SIG-M5 (cell line): ENCODE measurements at places on chromosomes 3 and 15.

DNA sequence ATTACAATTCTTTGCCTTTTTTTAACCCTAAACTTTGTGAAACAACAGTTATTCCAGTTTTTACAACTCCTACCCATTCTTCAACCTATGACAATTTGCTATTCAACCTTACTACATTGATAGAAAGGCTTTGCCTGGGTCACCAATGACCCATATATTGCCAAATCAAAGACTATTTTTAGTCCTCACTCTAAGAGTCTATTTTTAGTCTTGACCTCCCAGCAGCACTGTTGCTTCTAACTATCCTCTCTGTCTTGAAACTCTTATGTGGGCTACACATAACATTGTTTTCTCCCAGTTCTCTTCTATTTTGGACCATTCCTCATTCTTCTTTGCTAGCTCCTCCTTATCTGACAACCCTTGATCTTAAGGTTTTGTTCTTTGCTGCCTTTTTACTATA, 71.4 kb downstream of the C3orf80 start:
- no peak for DNase-seq

DNA sequence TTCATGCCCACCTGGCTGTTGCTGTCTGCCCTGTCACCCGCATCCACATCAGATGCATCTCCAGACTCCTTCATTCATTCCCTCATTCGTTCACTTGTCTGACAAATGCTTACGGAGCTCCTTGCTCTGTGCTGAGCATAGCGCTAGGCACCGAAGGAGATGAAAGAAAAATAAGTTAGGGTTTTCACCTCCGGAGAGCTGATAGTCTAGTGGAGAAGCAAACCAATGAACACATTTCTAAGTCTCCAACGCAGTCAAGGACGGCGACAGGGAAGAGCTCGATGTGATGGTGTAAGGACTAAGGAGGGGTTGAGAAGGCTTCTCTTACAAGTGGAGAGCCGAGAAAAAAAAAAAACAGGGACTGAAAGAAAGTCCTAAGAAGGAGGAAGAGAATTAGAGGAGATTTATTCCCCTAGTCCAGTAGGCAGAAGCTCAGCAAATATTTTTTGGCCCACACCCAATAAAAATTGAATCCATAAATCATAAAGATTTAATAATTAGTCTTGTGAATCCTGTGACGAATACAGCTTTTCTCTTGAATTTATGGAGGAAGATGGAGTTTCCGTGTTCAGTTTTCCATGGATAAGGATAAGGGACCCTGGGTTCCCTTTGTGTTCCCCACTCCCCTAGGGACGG, 127.2 kb upstream of the DLG1 start:
- DNase-seq = no peak

DNA sequence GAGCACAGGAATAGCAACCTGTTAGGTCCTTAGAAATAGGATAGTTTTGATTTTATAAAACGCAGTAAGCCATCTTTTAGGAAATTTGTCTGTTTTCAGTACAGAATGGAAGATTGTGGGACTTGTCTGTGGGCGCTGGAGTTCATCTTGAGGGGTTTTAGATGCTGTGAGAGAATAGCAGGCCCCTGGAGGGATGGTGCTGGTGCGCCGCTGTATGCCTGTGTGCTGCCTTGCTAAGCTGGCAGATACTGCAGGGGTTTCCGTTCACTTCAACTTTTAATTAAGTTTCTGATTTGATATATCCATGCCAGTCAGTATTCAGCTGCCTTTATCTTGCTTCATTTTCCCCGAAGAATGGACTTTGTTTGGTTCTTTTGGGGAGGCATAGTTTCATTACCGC, 4.2 kb downstream of the CACNA2D3 start:
- DNase-seq = no peak

GRCh38 chr3:150868282-150868681, 37.0 kb downstream of the MINDY4B start:
- no peak for DNase-seq

DNA sequence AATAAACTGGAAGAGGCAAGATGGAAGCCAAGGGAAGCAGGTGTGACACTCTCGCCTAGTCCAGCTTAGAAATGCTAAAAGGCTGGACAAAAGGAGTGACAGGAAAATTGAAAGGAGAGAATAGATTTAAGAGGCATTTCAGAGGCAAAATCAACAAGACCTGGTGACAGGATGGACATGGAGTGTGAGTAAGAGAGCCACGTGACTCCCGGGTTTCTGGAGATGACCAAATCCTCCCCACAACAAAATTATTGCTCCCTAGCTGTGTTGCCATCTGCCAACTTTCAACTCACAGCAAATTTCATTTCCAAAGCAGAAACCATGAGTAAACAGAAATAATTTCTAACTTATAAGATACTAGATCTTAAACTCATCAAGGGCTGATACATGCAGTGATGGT, 52.6 kb downstream of the MTHFS start:
- DNase-seq = no peak

DNA sequence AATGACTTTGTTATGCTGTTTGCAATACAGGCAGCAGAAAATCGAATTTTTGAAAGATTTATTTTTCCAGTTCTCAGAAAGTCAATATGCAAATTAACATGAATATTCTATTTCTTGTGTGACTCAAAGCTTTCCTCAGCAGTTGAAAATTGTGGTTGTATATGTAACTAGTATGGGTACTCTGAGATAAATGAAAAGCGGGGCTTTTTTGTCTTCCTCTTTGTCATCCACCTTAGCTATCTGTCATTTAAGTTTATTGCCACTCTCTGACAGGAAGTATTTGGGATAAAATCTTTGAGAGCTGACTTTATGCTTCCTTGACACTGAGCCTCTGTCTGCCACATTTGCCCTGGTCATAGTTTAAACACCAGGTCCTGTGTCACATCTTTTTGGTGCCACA, 91.5 kb downstream of the ATG7 start:
- no peak for DNase-seq

DNA sequence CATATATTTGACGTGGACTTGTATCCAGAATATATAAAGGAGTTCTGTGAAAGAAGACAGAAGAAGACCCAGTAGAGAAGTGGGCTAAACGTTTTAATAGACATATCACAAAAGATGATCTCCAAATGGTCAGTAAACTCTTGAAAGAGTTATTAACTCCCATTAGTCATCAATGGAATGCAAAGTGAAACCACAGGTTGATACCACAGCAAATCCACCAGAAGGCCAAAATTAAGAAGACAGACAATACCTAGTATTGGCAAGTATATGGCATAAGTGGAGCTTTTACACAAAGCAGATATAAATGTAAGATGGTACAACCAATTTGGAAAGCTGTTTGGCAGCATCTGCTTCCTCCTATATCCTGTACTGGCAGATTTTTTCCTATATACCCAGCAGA, 6.0 kb downstream of the SPATA16 start:
- DNase-seq = no peak

GRCh38 chr3:149332227-149332765, 1.1 kb downstream of the TM4SF18 start:
- DNase-seq = no peak

GRCh38 chr3:1082108-1082507, 10.7 kb upstream of the CNTN6 start:
- DNase-seq = no peak

- DNase-seq = no peak
These were observed 43.3 kb upstream of the POLR2M start for GRCh38 chr15:57663262-57663661.

- no peak for DNase-seq
These were observed 116.6 kb downstream of the MEGF11 start for GRCh38 chr15:66136948-66137347.

DNA sequence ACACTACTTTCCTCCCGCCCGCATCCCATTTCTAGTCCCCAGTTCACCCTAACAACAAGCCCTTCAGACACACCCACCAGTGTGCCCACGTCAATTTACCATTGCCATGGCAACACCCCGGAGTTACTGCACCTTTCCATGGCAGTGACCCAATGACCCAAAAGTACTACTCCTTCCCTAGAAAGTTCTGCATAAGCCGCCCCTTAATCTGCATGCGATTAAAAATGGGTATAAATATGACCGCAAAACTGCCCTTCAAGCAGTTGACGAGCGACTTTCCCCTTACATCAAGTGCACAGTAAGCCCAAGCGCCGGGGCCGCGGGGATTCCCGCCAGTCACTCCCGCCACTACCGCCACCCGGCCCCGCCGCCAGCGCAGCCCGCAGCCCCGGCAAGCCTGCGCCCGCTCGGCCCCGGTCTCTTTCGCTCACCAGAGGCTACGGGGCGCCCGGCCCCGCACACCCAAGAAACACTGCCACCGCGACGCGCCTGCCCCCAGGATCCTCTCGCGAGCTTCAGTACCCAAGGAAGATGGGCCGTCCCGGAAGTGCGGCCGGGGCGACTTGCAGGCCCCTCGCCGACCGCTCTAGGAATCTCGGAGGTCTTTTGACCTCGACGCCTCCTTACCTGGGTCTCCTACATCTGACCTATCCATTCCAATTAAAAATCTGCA, 27.2 kb upstream of the ZNF502 start:
- DNase-seq = no peak

DNA sequence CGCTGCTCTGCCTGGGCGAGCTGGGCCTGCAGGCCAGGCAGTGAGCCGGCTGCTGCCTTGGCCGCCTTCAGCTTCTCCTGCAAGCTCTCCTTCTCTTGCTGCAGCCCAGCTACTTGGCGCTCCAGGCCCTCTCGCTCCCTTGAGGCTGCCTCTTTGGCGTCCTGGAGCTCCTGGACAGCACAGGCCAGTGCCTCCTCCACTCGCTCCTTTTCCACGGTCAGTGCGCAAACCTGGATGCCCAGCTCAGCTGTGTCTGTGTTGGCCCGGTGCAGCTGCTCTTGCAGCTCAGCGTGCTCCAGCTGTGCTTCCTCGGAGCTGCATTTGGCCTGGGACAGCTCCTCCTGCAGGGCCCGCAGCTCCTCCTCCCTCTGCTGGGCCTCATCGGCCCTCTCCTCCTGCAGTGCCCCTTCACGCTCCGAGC, 23.1 kb downstream of the CXCR6 start:
- no peak for DNase-seq

DNA sequence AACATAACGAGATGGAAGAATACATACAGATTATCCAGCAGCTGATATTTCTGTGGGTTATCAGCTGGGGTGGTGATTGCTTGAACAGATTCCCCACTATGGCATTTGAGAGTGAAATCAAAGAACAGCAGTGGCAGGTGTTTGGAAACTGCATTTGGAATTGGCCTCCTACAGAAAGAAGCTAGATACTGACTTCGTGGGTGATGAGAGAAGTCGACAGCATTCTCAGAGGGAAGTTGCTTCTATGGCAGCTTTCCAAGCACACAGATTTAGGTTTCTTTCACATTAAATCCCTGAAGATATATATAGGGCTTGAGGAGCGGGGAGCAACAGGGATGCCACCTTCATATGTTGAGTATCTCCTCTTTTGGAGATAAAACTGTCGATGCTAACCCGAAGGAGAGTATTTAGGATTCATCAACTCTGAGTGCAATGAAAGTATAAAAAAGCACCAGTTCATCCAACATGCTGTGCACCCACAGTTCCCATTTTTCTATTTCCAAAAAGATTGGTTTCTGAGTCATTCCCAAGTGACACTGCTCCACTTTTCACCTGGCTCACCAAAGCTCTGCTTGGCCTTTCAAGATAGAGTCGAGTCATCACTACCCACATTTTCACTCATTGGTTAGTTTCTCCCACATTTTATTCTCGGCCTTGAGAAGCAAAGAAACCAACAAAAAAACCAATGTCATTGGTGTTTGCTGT, 579.8 kb upstream of the SUCLG2 start:
- no peak for DNase-seq

GRCh38 chr3:104745313-104745712, 621.4 kb upstream of the ALCAM start:
- no peak for DNase-seq

DNA sequence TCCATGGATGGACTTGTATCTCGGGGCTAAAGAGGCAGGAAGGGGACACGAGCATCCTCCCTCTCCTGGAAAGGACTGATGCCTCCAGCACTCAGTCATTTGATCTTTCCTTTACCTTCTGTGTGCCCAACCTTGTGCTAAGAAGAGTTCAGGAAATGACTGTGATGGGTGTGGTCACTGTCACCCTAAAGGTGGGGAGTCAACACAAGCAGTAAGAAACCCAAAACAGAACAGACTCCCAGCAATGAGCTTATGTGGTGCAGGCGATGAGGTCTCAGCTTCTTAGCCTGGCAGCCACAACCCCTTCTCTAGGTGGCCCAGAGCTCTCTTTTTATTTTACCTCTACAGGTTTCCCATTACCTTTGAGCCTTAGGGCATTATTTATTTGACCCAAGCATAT, 3.8 kb downstream of the MPI start:
- DNase-seq = no peak

GRCh38 chr3:32137870-32138269, 31.4 kb downstream of the GPD1L start:
- DNase-seq = no peak

DNA sequence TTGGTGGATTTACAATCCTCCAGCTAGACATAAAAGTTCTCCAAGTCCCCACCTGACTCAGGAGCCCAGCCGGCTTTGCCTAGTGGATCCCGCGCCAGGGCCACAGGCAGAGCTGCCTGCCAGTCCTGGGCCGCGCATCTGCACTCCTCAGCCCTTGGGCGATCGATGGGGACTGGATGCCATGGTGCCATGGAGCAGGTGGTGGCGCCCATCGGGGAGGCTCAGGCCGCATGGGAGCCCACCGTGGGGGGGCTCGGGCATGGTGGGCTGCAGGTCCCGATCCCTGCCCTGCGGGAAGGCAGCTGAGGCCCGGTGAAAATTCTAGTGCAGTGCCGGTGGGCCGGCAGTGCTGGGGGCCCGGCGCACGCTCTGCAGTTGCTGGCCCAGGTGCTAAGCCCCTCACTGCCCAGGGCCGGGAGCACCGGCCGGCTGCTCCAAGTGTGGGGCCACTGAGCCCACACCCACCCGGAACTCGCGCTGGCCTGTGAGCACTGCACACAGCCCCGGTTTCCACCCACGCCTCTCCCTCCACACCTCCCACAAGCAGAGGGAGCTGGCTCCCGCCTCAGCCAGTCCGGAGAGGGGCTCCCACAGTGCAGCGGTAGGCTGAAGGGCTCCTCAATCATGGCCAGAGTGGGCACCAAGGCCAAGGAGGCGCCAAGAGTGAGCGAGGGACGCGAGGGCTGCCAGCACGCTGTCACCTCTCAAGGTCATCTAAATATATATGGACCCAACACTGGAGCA, 38.8 kb upstream of the IGSF11 start:
- DNase-seq = no peak

- peak; percentile 52 for DNase-seq
These were observed 163.9 kb downstream of the THSD4 start for GRCh38 chr15:71278989-71279756.

DNA sequence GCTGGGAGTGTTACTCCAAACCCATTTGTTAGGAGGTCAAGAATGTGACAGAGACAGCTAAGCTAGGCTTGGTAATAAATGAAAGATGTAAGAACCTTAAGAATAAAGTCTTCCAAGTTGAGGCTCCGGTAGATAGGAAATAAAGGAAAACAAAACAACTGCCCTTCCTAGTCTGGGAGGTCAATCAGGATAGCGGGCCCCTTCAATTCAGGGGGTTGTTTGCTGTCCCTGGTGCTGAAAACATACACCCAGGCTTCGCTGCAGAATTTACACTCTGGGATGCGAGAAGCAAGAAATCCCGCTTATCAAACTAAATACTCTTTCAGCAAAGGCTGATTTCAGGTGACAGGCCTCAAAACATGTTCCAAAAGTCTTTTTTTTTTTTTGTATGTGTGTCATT, 393.4 kb downstream of the NTRK3 start:
- DNase-seq = no peak
